ENCODE measurements at places on chromosomes 16 and 17.

GRCh38 chr17:47099451-47099986 lies 89.6 kb downstream of the CDC27 start:
- DNase-seq: no peak

- DNase-seq: no peak
Observed at GRCh38 chr16:63530208-63530607, 1494.0 kb upstream of the CDH8 start.

DNA sequence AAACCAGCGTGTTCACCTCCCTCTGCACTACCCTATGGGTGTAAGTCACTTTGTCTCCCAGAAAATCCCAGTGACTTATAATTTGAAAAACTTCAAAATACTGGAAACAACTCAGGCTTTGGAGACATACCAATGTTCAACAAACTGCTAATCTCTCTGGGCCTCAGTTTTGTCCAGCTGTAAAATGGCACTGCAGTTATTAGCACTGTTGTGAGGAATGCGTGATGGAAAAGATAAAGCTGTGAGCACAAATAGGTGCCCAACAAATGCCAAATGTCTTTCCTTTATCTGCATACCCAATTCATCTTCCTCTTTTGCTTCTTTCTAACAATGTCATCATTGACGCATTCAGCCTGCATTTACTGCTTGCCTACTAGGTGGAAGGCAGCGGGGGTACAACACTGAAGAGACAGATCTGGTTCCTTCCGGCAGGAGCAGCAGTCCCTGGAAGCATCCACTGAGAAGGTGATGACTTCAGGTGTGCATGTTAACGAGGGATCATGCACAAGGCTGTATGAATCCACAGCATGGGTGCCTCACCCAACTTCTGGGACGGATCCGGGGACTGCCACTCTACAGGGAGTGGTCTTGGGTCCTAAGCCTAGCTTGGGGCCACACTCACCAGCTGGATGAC lies 63.4 kb downstream of the CYTH1 start:
- no peak for DNase-seq

DNA sequence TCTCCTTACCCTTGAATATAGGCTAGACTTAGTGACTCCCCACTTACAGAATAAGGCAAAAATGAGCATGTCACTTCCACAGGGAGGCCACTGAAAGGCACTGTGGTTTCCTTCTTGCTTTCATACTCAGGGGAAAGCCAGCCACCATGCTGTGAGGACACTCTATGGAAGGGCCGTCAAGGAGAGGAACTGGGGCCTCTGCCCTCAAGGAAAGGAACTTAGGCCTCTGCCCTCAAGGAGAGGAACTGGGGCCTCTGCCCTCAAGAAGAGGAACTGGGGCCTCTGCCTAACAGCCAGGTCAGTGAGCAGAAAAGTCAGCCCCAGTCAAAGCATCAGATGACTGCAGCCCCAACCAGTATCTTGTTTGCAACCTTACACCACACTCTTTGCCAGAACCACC lies 30.1 kb downstream of the VPS35 start:
- no peak for DNase-seq

- no peak for DNase-seq
Observed at GRCh38 chr17:29094101-29094708, 51.3 kb downstream of the PIPOX start.

- no peak for DNase-seq
Observed at GRCh38 chr17:66682283-66682682, 152.6 kb upstream of the CACNG5 start.

GRCh38 chr16:78437352-78437968 lies 338.0 kb downstream of the WWOX start:
- DNase-seq: no peak

- DNase-seq: no peak
Observed at GRCh38 chr17:4116516-4116915, 26.3 kb downstream of the ZZEF1 start.

DNA sequence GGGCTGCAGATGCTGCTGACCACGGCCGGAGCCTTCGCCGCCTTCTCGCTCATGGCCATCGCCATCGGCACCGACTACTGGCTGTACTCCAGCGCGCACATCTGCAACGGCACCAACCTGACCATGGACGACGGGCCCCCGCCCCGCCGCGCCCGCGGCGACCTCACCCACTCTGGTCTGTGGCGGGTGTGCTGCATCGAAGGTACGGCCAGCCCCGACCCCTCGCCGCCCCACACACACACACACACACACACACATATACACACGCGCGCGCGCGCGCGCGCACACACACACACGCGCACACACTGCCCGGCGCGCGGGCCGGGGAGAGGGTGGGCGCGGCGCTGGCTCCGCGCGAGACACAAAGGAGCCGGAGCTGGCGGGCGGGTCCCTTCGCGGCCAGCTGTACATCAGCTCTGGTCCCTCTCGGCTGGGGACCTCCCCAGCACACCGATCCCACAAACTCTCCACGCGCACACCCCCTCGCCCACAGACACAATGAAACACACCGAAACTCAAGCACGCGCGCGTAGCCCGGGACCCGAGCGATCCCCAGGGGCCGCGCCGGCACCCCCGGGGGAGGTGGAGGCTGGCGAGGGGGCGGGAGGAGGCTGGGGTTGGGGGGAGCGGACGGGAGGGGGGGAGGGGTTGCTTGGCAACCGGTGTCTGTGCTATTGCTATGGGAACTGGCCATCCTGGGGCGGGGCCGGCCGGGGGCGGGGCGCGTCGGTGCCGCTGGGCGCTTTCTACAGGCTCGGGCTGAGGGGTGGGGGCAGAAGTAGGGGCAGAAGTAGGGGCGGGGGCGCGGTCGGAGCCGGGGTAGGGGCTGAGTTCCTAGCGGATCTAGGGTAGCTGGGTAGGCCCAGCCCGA lies 658 bp downstream of the CACNG4 start:
- peak; percentile 2 for DNase-seq

- no peak for DNase-seq
Observed at GRCh38 chr16:68564382-68564985, 25.4 kb downstream of the ZFP90 start.

DNA sequence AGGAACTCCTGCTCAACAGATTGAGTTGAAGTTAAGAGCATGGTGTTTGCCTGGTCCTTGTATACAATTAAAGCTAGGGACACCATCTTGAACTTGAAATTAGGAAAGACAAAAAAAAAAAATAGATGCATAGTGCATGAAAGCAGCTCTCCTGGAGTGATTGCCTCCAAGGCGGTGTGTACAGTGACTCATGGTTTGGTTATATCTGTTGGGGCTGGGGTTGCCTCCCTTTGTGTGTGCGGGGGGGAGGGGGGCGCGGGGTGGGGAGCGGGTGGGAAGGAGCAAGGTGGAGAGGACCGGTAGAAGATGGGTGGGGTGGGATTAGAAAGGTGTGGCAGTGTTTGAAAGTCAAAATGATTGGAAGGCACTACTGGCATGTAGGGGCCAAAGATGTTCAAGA lies 3.4 kb downstream of the TMED6 start:
- no peak for DNase-seq

- no peak for DNase-seq
Observed at GRCh38 chr17:63436523-63437110, 9.5 kb downstream of the CYB561 start.

DNA sequence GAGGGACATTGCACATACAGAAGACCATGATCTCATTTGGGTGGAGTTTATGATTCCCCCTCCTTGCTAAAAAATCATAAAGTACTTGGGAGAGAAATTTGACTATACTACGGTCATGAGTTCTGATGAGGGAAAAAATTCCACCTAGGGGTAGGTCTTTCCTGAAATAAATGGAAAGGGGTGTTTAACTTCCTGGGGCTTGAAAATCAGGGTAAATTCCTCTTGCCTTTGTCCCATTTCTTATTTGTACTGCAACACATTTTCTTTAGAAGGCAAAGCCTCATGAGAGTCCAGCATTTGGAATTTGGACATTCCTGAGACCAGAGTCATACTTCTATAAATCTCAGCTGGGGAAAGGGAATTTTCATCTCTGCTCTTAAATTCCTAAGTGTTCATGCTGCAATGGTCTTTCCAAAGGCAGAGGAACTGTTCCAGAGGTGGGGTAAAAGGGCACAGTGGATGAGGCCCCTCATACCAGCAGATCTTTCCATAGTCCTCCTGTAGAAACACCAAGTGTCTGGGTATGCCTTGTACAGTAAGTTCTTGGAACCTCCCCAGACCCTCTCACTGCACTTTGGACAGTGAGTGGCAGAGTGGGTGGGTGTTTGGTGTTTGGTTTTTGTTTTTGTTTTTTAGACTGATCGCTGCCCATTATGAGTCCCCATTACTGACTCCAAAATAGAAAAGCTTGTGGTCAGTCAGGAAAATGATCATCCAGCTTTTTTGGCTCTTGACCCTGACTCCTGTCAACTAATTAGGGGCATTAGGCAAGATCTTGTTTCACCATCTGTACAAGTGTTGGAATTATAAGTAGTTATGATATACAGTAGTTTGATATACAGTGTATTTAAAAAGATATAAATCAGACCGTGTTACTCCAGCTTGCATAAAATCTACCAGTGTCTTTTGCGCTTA lies 6.0 kb downstream of the LYRM1 start:
- DNase-seq: peak; percentile 36

DNA sequence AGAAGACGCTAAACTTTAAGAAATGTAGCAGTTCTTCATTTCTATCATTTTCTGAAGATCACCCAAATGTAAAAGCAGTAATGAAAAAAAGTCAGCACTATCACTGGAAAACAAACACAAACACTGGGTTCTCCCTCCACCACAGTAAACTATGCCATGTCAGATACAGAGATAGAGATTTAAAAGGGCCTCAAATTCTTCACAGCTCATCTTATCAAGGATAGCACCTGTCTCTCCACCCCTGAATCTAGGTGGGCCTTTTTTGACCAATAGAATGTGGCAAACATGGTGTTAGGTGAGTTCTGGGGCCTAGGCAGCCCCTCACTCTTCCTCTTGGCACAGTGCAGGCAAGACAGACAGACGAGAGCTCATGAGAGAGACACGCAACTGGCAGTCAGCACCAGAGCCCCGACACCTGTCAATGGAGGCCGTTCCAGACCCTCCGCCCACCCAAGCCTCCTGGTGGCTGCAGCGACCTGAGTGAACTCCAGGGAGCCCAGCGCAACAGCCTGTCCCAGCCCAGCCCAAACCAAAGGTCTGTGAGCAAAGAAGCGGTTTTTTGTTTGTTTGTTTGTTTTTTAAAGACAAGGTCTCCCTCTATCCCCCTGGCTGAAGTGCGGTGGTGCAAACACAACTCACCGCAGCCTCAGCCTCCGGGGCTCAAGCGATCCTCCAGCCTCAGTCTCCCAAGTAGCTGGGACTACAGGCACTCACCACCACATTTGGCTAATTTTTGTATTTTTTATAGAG lies 79.8 kb downstream of the TBC1D16 start:
- no peak for DNase-seq

GRCh38 chr17:79123988-79124387 lies 49.4 kb downstream of the ENGASE start:
- no peak for DNase-seq

GRCh38 chr16:12588510-12588909 lies 215.2 kb downstream of the CPPED1 start:
- DNase-seq: no peak

DNA sequence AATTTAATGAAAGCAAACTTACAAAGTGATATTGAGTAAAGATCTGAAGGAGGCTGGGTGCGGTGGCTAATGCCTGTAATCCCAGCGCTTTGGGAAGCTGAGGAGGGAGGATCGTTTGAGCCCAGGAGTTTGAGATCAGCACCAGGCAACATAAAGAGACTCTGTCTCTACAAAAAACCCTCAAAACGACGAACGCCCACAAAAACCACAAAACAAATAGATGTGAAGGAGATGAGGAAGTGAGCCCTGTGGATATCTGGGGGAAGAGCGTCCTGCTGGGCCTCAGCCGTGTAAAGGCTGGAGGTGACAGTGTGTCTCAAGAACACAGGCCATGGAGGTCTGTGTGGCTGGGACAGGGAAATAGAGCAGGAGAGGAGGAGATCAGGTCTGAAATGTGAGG lies 68.8 kb downstream of the ITFG1 start:
- no peak for DNase-seq

DNA sequence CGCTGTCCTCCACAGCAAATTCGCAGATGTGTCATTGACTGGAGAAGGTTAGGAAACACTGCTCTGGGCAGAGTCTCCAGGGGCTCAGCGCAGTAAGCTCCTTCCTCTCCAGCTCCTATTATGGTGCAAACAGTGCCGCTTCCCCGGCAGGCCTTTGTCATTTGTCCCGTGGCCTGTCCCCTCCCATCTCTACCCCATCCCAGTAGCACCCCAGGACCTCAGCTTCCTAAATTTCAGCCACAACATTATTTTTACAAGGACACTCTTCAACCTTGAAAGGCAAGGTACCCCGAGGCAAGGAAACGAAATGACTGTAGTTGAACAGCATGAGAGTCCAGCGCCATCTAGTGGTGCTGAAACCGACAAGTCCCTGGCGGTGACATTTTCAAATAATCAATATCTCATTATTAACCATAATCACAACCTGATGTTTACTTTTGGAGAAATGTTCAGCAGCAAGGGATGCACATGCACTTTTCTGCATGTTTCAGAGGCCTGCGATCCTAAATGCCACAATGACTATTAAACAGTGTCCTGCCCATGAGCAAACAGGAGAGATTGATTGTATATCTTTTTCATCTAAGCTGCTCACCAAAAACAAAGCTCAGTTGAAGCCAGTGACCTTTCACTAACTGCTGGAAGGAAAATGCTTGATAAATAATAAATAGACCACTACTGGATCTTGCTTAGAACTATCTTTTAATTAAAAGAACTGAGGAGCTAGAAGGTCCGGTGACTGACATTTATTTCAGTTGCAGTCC lies 16.5 kb downstream of the MRPS23 start:
- peak; percentile 45 for DNase-seq

- DNase-seq: no peak
Observed at GRCh38 chr17:83064021-83064731, 15.2 kb upstream of the METRNL start.

- DNase-seq: no peak
Observed at GRCh38 chr16:57735755-57736418, at the start of gene KATNB1. TSS of gene KATNB1 (plus strand) at chr16:57735770. CDS start at chr16:57737244, 1,474 bp downstream.

- DNase-seq: peak; percentile 91
Observed at GRCh38 chr17:45371414-45372324, 54.8 kb upstream of the MAP3K14 start.

GRCh38 chr17:17041018-17041521 lies 1.2 kb upstream of the MPRIP start:
- DNase-seq: no peak

- no peak for DNase-seq
Observed at GRCh38 chr16:30054959-30055553, 10.5 kb upstream of the ALDOA start.

- DNase-seq: no peak
Observed at GRCh38 chr16:73046849-73047214, 1.1 kb downstream of the ZFHX3 start.

GRCh38 chr16:68776821-68777485 lies 39.9 kb downstream of the CDH1 start:
- no peak for DNase-seq

GRCh38 chr17:43219001-43219400 lies 7.3 kb downstream of the TMEM106A start:
- DNase-seq: no peak

DNA sequence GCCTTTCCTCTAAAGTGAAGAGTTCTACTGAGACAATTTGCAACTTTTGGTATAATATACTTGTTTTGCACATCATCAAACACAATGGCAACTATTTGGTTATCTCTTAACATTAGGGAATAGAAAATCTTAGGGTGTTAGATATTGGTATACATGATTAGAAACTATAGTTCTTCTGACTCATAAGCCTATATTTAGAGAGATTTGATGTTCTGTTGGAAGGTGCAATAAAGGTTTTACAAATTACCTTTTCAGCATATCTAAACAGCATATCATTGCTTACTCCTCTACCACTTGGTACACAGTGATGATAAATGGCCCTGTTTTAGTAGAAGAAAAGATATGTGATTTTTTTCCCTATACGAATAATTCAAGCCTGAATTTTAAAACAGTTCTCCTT lies 6.2 kb downstream of the EVI2B start:
- DNase-seq: no peak

GRCh38 chr17:30229012-30229411 lies 6.5 kb downstream of the SLC6A4 start:
- no peak for DNase-seq

GRCh38 chr17:45147581-45148182 lies 593 bp upstream of the HEXIM1 start:
- DNase-seq: peak; percentile 90
